K562 (cell line): ENCODE measurements at places on chromosomes 1 and 21. TPM values are rescaled to one million over a fixed set of nuclear protein-coding genes. Genes with fewer than 3 reads are reported as not detected.

DNA sequence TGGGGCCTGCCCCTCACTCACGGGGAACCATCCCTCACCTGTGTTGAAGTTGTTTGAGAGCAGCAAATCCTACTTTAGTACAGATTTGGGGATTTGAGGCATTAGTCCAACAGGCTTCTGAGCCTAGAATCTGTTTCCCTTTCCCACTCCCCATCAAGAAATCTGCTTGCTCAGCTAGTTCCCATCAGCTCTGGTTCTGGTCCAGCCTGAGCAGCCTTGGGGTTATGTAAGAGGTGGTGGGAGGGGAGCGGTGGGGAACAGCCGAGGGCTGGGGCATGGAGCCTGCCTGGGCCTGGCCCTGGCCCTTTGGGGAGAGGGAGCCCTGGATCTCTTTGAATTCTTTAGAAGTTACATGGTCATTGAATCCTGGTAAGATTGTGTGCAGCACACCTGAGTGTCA lies 4.1 kb downstream of the GSTM5 start:
- peak; percentile 3 for DNase-seq
- H3K4me1 ChIP-seq: peaks cover 14% of the 10 kb centered on the region
- no peak overlapping the region for H3K27ac ChIP-seq
- H3K27me3 ChIP-seq: peaks cover 6% of the 10 kb centered on the region; the same call in 1 of the 2 replicates
- no peaks in the 10 kb centered on the region for H3K36me3 ChIP-seq
- no peak overlapping the region for H3K4me3 ChIP-seq

GRCh38 chr1:224377676-224378006 lies 21.0 kb downstream of the CNIH4 start:
- no peak overlapping the region for H3K27ac ChIP-seq
- H3K36me3 ChIP-seq: peaks cover 46% of the 10 kb centered on the region
- peak; percentile 28 for DNase-seq
- H3K27me3 ChIP-seq: no peaks in the 10 kb centered on the region

GRCh38 chr21:30986965-30987364 lies 51.3 kb downstream of the KRTAP19-8 start:
- H3K4me1 ChIP-seq: no peaks in the 10 kb centered on the region
- no peak overlapping the region for H3K27ac ChIP-seq
- no peaks in the 10 kb centered on the region for H3K36me3 ChIP-seq
- no peak overlapping the region for H3K4me3 ChIP-seq
- no peak for DNase-seq

The SPRR2B gene
- total RNA-seq: not detected in 2 replicates

The CDCP2 gene
- total RNA-seq: not detected in 2 replicates

The MATN1 gene
- total RNA-seq: 1.8 and 2.3 TPM in 2 replicates
